ENCODE measurements at places on chromosomes 11 and 22. TPM values are rescaled to one million over a fixed set of nuclear protein-coding genes. Genes with fewer than 3 reads are reported as not detected.

C11orf16 gene
- total RNA-seq: not detected

CCDC188 gene
- 8.3 TPM for total RNA-seq

DGAT2 gene
- total RNA-seq: 2.5 TPM

TMEM132A gene
- total RNA-seq: 130 TPM

TECTA gene
- total RNA-seq: 0.73 TPM

INTS4 gene
- 23.0 TPM for total RNA-seq
